ENCODE measurements at places on chromosomes 1 and 21. TPM values are rescaled to one million over a fixed set of nuclear protein-coding genes. Genes with fewer than 3 reads are reported as not detected.

DNA sequence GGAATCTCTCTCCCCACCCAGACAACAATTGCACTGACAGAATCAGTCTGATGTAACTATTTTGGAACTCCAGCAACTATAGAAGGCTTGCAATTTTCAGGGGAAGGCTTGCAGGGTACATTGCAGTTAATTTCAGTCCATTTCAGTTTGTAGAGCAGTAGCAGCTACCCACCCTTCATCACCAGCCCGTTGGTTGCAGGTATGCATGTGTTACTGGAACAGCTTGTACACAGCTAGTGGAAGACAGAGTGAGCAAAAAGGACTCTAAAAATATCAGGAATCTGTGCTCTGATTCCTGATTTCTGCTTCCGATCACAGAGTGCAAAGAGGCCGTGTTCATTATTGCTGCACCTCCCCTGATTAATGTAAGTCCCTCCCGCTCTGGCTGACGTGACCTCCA lies 449.0 kb downstream of the NPHP4 start:
- no peak for DNase-seq

Gene SH2D2A
- not detected for total RNA-seq

Gene CELA3A
- total RNA-seq: not detected

- DNase-seq: peak; percentile 38
Observed at GRCh38 chr1:230713915-230714764, at the start of gene AGT. AGT (minus strand) TSS chr1:230714122; CDS start chr1:230710823, 3,299 bp downstream.

GRCh38 chr1:167938080-167938636 lies 1.3 kb upstream of the MPC2 start:
- DNase-seq: no peak

Gene C1QB
- total RNA-seq: 26.1 TPM

DNA sequence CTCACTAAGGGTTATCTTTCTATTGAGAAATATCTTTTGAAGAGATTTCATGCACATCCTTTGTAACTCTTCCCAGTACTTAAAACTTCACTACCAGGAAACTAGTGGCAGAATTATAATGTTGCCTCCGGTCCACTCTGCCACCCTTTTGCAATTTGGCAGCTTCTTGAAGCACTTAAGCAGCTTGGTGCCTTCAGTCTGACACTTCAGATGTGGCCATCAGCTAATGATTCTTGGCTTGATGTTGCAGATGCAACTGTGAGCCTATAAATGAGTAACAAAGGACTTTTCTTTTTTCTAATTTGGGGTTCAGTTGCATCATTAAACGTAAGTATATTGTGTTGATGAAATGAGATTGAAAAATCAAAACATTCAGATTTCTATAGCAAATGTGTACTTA lies 187.5 kb upstream of the C21orf91 start:
- no peak for DNase-seq

Gene DNAJC11
- 11.5 TPM for total RNA-seq

DNA sequence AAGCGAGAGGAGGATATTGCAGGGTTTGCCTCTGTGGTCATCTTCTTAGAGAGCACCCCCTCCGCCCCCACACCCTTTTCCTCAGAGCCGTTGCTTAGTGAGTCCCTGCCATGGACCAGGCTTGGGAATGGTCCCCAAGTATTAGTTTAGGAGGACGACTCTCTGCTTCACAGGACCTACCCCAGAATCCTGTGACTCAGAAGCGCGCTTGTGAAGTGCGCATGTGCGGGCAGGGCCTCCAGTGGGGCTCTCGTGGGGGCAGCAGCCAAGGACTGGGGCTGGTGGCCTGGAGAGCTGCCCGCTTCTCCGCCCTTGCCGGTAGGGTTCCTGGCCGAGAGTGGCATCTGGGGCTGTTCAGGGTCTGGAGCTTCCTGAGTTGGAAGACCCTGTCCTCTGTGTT lies 37.3 kb upstream of the HMGN1 start:
- peak; percentile 50 for DNase-seq

Data from uterus (tissue), 4 donors.